ENCODE measurements at places on chromosomes 1 and 21.

GRCh38 chr21:39637197-39637970 is 24.6 kb downstream of the B3GALT5 start:
- DNase-seq: no peak

GRCh38 chr1:172108161-172108893 is 267.0 kb downstream of the DNM3 start:
- no peak for DNase-seq

GRCh38 chr1:115924770-115925169 is 51.5 kb upstream of the SLC22A15 start:
- DNase-seq: no peak

GRCh38 chr1:178772952-178773351 is 47.9 kb downstream of the RALGPS2 start:
- DNase-seq: no peak

DNA sequence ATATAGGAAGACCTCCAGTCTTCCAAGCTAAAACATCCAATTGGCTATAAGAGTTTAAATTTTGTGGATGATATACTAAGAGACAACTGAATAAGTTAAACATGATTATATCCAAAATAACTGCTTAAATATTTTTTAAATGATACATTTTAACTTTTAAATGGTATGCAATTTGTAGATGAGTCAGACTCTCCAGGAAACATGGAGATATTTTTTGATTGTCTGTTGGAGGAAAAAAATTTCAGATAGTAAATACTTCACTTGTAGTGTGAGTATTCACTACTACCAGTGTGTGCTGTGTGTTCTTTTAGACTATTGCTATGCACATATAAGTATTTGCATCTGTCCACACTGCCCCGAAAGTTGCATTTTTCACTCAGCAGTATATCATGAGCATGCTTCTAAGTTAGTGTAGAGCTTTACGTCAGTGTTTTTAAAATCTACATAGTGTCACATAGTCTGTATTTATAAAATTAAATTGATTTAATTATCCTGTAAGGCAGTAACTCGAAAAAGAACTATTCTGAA is 91.1 kb downstream of the USP25 start:
- no peak for DNase-seq

DNA sequence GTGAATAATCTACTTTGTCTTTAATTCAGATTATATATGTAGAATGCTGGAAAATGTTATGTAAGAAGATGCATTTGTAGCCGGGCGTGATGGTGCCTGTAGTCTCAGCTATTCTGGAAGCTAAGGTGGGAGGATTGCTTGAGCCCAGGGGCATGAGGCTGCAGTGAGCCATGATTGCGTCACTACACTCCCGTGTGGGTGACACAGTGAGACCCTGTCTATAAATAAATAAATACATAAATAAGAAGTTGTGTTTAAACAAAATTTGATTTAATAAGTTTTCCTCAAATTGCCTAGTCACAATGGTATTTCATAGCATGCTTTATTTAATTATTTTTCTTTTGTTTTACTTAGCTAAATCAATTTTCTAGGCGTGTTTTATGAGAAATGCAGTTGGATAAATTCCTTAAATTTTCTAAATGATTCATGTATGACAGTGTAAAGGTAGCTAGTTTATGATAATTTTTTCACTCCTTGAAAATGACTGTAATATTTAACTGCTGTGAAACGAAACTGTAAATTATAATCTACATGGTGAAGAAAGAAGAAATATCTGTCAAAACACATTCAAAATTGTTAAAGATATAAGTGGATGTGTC is 232.6 kb downstream of the SRGAP2C start:
- DNase-seq: no peak

DNA sequence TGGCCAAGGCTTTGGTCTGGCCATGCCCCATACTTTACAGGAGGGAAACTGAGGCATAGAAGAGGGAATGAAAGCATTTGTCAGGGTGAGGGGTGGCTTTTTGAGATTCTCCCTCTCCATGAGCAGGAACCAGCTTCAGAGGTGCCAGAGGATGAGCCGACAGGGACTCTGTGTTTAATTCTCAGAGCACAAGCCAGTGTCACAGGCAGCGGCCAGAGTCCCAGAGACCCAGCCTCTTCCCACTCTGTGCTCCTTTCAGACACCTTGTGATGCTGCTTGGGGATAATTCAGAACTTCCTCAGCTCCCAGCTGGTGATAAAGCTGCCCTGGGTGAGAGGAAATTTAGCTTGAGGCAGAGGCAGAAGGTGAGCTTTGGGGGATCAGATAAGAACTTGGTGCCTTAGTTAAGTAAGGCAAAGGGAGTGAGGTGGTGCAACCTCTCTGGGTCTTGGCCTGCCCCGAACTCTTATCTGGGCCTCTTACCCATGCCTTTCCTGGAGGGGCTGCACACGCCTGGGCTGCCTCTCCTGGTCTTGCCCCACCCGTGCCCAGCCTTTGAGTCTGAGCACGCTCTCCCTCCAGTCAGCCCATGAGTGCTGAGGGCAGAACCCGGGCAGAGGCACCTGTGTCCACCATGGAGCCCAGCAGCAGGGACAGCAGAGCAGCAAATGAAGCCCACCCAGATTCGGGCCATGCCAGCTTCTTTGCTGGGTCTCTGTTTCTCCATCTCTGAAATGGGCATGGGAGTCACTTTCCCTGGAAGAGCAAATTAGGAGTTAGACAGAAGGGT is 175.6 kb upstream of the C1orf174 start:
- DNase-seq: no peak

- DNase-seq: no peak
Observed at GRCh38 chr1:64756770-64757169, 11.9 kb downstream of the RAVER2 start.

GRCh38 chr1:227317523-227318015 is 723 bp downstream of the CDC42BPA start:
- DNase-seq: peak; percentile 25

DNA sequence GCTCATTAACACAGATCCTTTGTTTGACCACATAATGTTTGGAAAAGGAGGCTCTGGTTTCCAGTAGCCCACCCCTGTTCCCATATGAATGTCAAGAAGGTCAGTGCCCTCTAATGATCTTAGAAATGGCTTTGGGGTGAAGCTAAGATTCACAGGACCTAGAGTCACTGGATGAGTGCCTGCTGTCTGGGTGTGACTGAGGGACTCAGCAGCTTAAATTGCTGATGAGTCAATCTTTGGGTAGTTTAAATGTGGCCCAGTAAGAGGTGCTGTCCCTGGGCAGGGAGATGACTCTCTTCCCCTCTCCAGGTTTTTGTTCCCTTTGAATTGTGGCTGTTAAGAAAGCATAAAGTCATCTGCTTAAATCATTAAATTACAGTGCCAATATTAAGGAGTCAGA is 50.6 kb downstream of the L1TD1 start:
- no peak for DNase-seq

DNA sequence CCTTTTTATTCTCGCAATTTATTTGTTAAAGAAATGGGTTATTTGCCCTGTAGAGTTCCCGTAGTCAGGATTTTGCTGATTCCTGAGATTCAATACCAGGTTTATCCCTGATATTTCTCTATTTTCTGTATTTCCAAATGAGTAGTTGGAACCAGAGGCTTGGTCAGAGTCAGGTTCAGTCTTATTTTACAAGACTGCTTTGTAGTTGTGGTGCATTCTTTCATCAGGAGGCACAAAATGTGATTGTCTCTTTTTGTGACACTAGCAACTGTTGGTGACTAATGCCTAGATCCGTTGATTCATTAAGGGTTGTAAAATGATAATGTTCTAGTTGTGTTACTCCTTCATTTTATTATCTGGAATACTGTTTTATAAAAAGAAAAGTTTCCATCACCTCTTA is 95.5 kb upstream of the TPTE start:
- no peak for DNase-seq

GRCh38 chr21:35232545-35233176 is 183.6 kb upstream of the RUNX1 start:
- DNase-seq: no peak

GRCh38 chr1:78060857-78061563 is 15.2 kb downstream of the GIPC2 start:
- no peak for DNase-seq

- DNase-seq: no peak
Observed at GRCh38 chr1:175129644-175129996, 62.0 kb downstream of the TNN start.

DNA sequence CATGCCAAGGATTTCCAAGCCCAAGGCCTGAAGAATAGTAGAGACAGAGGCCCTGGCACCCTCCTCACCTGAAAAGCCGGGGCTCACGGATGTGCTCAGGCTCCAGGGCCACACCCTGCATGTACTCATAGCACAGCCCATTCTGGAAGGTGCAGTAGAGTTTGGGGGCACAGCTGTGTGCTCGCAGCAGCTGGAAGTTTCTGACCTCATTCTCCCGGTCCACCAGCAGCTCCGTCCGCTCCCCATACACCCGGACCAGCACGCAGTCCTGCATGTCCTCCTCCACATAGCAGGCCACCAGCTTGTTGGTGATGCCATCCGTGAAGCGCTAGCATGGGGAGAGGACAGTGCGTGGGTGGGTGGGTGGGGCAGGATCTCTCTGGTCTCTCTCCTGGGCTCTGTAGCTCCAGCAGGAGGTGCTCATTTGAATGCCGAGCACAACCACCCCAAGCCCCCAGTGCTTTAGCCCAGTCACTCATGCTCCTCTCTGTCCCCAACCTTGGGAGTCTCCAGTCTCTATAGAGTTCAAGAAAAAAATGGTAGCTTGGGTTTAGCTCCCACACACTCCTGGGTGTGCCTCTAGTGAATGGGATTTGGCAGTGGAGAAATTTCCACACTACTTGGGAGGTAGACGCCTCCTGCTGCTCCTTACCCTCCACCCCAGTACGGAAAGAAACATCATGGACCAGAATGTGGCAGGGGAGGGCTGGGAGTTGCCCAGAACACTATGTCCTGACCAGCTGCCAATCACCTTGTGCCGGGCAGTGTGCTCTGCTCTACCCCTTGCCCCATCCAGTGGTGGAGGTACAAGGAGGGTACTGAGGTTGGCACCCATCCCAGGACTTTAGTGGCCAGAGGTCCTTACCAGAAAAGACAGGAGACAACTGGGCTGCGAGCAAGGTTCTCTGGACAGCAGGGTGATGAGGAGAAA is 1.9 kb downstream of the ETNK2 start:
- no peak for DNase-seq

DNA sequence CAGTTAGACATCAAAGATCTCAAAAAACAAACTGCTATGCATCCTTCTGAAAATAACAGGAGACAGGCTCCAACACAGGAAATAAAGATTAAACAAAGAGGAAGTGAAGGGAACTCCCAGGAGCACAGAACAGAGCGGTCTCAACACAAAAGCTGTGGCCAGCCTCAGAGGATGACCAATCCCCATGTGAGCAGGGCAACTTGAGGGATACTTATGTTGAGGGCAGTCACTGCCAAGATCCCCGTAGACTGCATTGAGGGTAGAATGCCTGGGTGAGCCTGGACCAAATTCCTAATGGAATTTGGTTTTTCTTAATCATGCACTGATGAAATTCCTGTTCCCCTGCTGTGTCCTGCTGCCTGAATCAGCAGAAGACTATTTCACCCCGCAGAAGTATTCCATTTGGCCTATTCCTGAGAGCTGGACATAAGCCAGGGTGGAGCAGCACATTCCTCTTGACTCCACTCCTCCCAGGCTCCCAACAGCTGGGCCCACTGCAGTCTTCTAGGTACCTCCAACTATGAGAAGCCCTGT is 49.0 kb downstream of the JAK1 start:
- DNase-seq: no peak

DNA sequence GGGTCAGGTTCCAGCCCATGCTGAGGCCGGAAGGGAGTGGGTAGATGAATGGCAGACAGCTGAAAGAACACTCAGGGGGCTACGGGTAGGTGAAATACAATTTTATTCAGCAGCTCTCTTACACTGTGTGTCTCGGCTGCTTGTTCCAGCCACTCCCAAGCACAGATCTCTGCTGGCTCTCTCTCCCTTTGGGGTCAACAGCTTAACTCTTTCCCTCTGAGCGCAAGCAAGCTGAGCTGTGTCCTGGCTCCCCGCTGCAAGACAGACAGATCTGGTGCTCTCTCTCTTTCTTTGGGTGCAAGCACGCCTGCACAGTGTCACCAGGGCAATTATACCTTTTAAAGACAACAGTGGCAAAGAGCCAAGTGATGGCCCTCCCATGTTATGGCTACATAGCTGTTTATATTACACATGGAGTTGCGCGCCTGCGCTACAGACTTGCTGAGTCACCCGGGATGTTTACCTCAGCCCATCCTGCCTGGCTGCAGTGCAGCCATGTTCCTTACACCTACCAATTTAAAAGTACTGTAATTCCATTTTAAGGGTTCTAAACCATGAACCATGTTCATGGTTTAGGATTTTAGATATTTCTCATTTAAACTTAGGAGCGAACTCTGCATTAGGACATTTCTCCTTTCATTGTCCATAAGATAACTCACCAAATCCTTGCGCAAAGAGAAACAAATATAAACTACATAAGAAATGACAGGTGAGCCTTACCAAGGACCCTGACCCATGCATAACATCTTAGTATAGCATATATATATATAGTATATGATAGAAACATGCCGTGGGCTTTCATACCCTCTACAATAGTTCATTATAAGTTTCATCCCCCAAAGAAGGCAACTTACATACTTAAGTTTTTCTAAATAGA is 396.5 kb downstream of the SMYD3 start:
- no peak for DNase-seq

- DNase-seq: no peak
Observed at GRCh38 chr1:243286409-243287122, 30.7 kb downstream of the SDCCAG8 start.
